Stomach (tissue), 19 donors: ENCODE measurements at places on chromosomes 11 and 22. TPM values are rescaled to one million over a fixed set of nuclear protein-coding genes. Genes with fewer than 3 reads are reported as not detected.

Gene SELENOM
- 454 TPM for polyA plus RNA-seq

Gene SLC22A25
- polyA plus RNA-seq = not detected

Gene CELF1
- polyA plus RNA-seq = 12.7 TPM

Gene VWCE
- 1.2 TPM for polyA plus RNA-seq

Gene MB
- 6.9 TPM for polyA plus RNA-seq

Gene SCN3B
- polyA plus RNA-seq = 0.15 TPM

Gene DDIAS
- polyA plus RNA-seq = 1.0 TPM

Gene EIF3F
- polyA plus RNA-seq = 328 TPM

Gene NXPE1
- polyA plus RNA-seq = not detected

Gene RIBC2
- 0.76 TPM for polyA plus RNA-seq

Gene LRRC4C
- polyA plus RNA-seq = 0.33 TPM

Gene MPPED1
- 0.33 TPM for polyA plus RNA-seq

Gene OR8H2
- polyA plus RNA-seq = not detected

Gene PAMR1
- 0.56 TPM for polyA plus RNA-seq

Gene PNPLA3
- polyA plus RNA-seq = not detected

Gene OR52I1
- not detected for polyA plus RNA-seq

Gene C11orf97
- not detected for polyA plus RNA-seq

Gene LMNTD2
- 9.2 TPM for polyA plus RNA-seq

Gene VPREB3
- 7.8 TPM for polyA plus RNA-seq

Gene RFPL2
- not detected for polyA plus RNA-seq

Gene RASD2
- polyA plus RNA-seq = 0.76 TPM

Gene LRRN4CL
- 1.6 TPM for polyA plus RNA-seq

Gene FLRT1
- polyA plus RNA-seq = 0.28 TPM

Gene CASP5
- polyA plus RNA-seq = 0.45 TPM

Gene RNF215
- polyA plus RNA-seq = 4.3 TPM

Gene SIRT3
- polyA plus RNA-seq = 13.8 TPM

Gene SERPING1
- 111 TPM for polyA plus RNA-seq

Gene SAAL1
- 10.1 TPM for polyA plus RNA-seq

Gene THAP12
- 41.5 TPM for polyA plus RNA-seq

Gene MYEOV
- 16.4 TPM for polyA plus RNA-seq
